Activated gamma-delta T cell (primary cell): ENCODE measurements at places on chromosomes 2 and 18.

GRCh38 chr2:52135235-52135634, 1103.3 kb upstream of the NRXN1 start:
- DNase-seq: no peak

GRCh38 chr2:79850912-79851311, 338.1 kb downstream of the CTNNA2 start:
- DNase-seq: no peak

GRCh38 chr2:43274055-43274454, 47.6 kb upstream of the ZFP36L2 start:
- DNase-seq: no peak

- DNase-seq: no peak
Observed at GRCh38 chr18:23926571-23926970, 88.0 kb upstream of the TTC39C start.

DNA sequence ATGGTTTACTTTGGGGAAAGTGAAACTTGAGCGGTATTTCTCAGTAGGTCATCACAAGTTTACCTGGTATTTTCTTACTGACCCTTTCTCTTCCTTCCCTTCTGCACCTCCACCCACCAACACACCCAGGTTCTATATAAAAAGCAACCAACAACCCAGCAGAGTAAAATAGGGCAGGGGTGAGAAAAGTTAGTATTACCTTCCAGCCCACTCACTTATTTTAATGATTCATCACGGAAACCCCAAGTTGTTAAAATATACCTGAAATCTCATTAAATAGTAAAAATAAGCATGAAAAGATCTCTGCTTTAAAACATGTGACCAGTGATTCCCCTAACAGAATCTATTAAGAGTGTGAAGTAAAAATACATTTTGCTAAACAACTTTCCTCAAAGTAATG, 306.1 kb downstream of the ZEB2 start:
- DNase-seq: no peak

DNA sequence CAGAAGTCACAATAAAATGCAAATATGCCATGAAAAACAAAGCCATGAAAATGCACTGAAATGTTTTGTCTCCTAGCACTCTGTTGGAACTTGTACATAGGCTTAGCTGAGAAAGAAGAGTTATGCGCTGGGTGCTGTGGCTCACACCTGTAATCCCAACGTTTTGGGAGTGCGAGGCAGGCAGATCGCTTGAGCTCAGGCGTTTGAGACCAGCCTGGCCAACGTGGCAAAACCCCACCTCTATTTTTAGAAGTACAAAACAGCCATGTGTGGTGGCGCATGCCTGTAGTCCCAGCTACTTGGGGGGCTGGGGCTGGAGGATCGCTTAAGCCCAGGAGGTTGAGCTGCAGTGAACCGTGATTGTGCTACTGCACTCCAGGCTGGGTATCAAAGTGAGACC, 39.9 kb downstream of the IRS1 start:
- DNase-seq: no peak

DNA sequence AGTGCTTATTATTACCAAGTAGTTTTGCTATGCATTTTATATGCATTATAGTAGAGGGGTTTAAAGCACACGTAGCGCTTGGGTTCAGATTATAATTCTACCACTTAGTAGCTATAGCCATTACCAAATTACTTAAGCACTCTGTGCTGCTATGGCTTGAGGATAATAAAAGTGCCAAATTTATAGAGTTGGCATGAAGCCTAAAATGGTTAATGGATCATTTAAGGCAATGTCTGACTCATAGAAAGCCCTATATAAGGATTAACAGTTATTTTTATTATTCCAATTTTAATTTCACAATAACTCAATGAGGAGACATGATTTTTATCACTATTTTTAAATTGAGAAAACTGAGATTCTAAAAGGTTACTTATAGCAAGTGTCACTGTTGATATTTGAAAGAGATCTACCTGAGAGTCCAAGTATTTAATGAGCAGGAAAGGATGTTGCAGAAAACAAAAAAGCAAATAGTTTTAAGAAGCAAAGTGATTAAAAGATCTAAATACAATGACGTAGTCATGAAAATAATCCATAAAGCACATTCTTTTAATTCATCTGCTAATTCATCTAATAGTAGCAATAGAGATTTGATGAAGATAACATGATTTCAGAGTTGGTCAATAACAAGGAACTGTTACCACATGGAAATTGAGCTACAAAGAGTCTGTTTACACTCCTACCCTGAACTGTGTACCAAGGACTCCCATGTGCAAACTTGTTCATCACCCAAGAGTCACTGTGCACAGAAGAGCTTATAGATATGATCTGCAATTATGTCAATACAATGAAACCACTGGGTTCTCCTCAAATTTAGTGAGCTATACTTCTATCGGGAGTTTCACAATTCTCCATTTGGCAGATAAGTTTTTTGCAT, 78.8 kb upstream of the DTNA start:
- no peak for DNase-seq

DNA sequence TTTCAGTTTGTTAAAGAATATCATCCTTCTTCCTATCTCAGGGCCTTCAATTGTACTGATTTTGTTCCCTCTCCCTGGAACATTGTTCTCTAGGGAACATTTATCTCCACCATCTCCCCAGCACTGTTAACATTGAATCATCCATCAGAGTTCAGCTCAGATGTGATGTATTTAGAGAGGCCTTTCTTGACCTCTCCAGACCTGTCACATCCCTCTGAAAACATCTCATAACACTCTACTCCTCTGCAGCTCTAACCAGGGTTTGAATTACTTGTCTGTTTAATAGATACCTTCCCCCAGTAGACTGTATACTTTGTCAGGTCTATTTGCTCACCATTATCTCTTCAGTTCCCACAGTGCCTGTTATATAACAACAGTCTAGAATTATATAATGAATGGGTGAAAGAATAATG, 98.6 kb downstream of the GALNT1 start:
- DNase-seq: no peak
